ENCODE measurements at places on chromosomes 5 and 9.

GRCh38 chr9:137141976-137142936, 3.3 kb downstream of the GRIN1 start:
- DNase-seq: no peak

DNA sequence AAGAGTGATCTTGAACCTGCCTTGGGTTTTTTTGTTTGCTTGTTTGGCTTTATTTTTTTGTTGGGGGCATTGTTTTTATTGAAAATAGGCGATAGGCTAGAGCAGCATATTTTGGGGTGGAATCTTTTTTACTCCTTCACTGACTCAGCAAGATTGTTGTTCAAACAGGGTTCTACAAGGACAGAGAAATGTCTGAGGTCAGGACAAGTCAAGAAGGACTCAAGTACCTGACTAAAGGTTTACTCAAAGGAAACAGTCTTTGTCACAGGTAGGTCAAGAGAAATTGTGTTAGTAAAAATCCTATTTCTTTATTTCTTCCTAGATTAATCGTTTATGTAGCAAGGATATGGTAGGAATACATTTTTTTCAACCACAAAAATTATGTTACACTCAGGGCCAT, 1564.0 kb upstream of the CDH9 start:
- DNase-seq: no peak

DNA sequence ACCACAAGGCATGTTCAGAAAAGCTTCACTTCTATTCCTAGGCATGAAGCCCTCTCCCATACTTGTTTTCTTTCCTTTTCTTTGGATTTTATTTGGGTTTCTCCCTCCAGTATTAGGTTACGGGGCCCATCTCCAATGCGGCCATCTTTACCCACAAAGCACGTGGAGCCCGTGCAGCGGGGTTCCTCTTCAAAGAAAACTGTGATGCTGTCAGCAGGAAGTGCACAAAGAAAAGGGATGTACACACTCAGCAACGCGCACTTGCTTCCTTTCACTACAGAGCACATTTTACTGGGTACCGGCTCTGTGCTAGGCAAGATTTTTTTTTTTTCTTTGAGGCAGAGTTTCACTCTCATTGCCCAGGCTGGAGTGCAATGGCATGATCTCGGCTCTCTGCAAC, 106.6 kb downstream of the COL23A1 start:
- DNase-seq: peak; percentile 16

DNA sequence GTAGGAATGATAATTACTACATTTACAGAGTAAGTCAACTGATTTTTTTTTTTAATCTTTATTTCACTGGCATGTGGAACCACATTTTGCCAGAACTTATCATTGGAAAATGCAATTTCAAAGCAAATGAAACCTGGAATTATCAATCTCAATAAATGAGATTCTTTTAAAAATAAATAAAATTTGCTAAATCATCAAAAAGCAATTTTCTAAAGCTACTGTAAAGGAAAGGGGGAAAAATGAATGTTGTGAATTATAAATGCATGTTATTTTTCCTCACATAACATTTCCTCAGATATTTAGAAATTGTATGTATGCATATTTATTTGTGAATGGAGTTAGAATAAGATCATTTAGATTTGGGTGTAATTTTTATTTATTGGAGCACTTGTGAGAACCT, 89.9 kb upstream of the GRHPR start:
- no peak for DNase-seq

GRCh38 chr5:125410537-125411070, 664.2 kb upstream of the ZNF608 start:
- no peak for DNase-seq

DNA sequence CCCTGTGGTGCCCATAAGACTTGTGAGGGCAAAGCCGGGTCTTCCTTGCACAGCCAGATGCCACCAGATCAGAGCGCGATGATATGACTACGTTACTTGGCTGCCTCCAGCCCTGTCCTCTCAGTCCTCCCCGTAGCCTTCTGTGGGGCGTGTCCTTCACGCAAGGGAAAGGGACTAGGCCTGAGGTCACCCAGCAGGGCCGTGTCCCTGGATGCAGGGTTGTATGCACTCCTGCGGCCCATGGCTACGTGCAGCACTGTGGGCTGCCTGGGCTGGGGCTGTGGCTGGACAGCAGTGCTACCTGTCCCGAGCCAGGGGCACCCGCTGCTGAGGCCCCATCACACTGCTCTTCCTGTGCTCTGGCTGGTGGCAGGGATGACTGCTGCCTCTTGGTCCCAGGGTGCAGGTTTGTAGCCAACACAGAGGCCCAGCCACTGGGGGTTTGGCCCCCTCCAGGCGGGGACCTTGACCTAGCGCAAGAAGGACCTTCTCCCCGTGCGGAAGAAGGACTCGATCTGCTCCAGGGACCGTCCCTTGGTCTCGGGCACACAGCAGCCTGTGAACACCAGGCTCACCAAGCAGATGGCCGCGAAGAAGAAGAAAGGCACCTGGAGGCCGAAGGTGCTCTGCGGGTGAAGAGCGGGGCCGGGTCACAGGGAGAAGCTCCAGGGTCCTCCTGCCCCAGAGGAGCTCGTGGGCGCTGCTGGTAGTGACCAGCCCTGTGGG, 7.2 kb downstream of the SLC2A6 start:
- DNase-seq: no peak

- no peak for DNase-seq
These were observed 234.2 kb downstream of the MCTP1 start for GRCh38 chr5:95050708-95051107.

GRCh38 chr5:40776658-40776977, 20.9 kb upstream of the TTC33 start:
- no peak for DNase-seq

Measured in stimulated activated CD4-positive, alpha-beta T cell treated with anti-CD3 and anti-CD28 coated beads, Interleukin-15, amount 100 ng/mL, for 48 hours (primary cell).